ENCODE measurements at places on chromosomes 7 and 10. TPM values are rescaled to one million over a fixed set of nuclear protein-coding genes. Genes with fewer than 3 reads are reported as not detected.
A peak's percentile ranks its signal among the peaks of the same experiment; 100 is the strongest.

The MUC3A gene
- total RNA-seq, result not detected

The COL17A1 gene
- total RNA-seq, result 0.26 TPM

GRCh38 chr7:5678295-5679047, 103.0 kb downstream of the RNF216 start:
- no peak for DNase-seq

GRCh38 chr7:27235387-27236311, 7.0 kb upstream of the EVX1 start:
- DNase-seq, result peak; percentile 22

DNA sequence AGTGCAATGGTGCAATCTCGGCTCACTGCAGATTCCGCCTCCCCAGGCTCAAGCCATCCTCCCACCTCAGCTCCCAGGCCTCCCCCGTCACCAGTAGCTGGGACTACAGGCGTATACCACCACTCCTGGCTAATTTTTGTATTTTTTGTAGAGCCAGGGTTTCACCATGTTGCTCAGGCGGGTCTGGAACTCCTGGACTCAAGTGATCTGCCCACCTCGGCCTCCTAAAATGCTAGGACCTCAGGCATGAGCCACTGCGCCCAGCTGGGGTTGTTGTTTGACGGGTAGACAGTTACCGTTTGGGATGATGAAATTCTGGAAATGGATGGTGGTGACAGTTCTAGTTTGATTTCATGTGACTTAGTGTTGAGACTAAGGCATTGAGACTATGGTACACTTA, 15.3 kb downstream of the CALML3 start:
- DNase-seq, result no peak
